Testis (tissue), 5 donors: ENCODE measurements at places on chromosomes 16 and 17. TPM values are rescaled to one million over a fixed set of nuclear protein-coding genes. Genes with fewer than 3 reads are reported as not detected.

The TMC5 gene
- polyA plus RNA-seq, result 27.7 TPM

The C16orf96 gene
- polyA plus RNA-seq, result 19.8 TPM

The DPEP3 gene
- polyA plus RNA-seq, result 61.0 TPM

The SDR42E2 gene
- 1.4 TPM for polyA plus RNA-seq

The AOC3 gene
- polyA plus RNA-seq, result 46.4 TPM

The KRT20 gene
- not detected for polyA plus RNA-seq

The FLYWCH2 gene
- 42.3 TPM for polyA plus RNA-seq

The RND2 gene
- polyA plus RNA-seq, result 48.7 TPM

The KCNJ18 gene
- 1.0 TPM for polyA plus RNA-seq

The MYH13 gene
- 0.28 TPM for polyA plus RNA-seq

The RCVRN gene
- 0.32 TPM for polyA plus RNA-seq

The HASPIN gene
- polyA plus RNA-seq, result 20.5 TPM

The MYL11 gene
- polyA plus RNA-seq, result 18.5 TPM

The ZFP3 gene
- 4.6 TPM for polyA plus RNA-seq

The CCR7 gene
- polyA plus RNA-seq, result 1.5 TPM

The TMEM88 gene
- 6.8 TPM for polyA plus RNA-seq

The SULT1A1 gene
- polyA plus RNA-seq, result 50.9 TPM

The PSKH1 gene
- 66.8 TPM for polyA plus RNA-seq

The TMEM94 gene
- polyA plus RNA-seq, result 128 TPM

The EMC8 gene
- polyA plus RNA-seq, result 38.7 TPM

The IGF2BP1 gene
- polyA plus RNA-seq, result 10.4 TPM

The MAPT gene
- polyA plus RNA-seq, result 100 TPM
